ENCODE measurements at places on chromosomes 16 and 17.

GRCh38 chr16:69796285-69797118 lies 34.4 kb downstream of the WWP2 start:
- peak; percentile 61 for DNase-seq

- DNase-seq = no peak
Observed at GRCh38 chr17:20991276-20992037, 51.4 kb downstream of the USP22 start.

- DNase-seq = no peak
Observed at GRCh38 chr16:66295761-66296546, 70.5 kb upstream of the CDH5 start.

- DNase-seq = no peak
Observed at GRCh38 chr17:77083531-77083930, 57.2 kb upstream of the SEC14L1 start.

DNA sequence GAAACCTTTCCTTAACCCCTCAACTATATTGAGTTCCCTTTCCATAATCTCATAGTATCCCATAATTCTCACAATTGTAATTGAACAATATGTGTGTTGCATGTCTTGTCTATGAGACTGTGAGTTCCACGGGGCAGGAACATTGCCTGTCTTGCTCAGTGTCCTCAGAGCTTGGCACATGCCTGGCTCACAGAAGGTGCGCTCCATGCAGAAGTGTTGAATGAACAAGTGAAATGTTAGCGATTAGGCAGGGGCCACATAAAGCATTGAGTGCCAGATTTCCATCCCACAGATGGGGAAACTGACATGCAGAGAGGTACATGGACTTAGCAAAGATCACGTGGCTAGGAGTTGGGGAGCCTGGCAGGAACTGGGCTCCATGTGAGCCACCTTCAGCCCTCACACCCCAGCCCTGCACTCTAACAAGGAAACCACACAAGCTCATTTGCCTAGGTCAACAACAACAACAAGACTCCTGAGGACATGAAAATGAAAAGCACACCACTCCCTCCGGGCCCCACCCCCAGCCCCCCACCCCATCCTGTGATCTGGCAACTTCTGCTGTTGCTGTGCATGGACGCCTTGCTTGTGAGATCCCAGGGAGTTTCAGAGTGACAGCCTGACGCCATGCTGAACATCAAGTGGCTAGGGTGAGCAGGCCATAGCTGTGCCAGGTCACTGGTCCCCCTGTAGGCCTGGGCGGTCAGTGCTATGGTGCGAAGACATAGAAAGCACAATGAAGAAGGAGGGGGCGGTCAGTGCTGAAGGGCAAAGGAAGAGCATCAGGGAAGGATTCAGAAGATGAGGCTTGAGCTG lies 5.0 kb downstream of the PIK3R5 start:
- no peak for DNase-seq

DNA sequence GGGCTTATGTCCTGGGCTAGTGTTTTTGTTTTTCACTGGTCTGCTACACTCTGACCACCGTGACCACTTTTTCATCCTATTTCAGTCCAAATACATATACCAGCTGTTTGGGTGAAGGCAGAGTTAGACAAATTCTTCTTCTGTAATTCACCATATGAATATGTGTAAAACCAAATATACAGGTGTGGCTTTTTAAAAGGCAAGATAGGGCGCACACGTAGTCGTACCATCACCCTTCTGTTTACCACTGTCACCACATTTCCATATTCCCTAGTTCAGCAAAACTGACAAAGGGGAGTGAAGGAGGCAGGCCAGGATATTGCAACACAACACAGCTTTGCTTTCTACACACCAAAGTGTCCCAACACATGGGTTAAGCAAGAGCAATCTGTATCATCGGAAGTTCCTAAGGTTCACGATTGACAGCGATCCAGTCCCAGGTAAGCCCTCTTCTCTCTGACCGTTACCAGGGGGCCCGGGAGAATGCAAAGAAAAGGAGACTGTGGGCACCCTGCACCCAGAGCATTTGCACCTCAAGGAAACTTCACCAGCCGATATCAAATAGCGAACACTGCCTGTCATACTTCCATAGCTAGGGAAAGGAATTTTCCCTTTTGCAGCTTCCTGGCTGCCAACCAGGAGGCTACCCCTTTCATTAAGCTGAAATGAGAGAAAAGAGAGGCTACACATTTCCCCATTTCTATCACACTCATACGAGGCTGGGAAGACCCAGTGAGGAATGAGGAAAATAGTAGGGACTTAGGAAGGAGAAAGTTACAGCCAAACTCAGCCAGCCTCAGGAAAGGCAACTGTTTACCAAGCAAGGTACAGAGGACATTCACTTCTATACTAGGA lies 23.1 kb downstream of the CREBBP start:
- peak; percentile 30 for DNase-seq

- DNase-seq = no peak
Observed at GRCh38 chr17:1673041-1673785, 11.5 kb downstream of the PRPF8 start.

DNA sequence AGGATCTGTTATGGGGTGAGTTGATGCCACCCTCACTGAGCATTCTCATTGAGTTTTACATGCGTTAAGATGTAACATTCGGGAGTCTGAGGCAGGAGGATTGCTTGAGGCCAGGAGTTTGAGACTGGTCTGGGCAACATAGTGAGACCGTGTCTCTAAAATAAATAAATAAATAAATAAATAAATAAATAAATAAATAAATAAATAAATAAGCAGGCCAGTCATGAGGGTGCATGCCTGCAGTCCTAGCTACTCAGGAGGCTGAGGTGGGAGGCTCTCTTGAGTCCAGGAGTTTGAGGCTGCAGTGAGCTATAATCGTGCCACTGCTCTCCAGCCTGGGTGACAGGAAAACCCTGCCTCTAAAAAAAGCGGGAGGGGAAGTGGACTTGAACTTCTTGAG lies 90.3 kb downstream of the SNX29 start:
- no peak for DNase-seq

DNA sequence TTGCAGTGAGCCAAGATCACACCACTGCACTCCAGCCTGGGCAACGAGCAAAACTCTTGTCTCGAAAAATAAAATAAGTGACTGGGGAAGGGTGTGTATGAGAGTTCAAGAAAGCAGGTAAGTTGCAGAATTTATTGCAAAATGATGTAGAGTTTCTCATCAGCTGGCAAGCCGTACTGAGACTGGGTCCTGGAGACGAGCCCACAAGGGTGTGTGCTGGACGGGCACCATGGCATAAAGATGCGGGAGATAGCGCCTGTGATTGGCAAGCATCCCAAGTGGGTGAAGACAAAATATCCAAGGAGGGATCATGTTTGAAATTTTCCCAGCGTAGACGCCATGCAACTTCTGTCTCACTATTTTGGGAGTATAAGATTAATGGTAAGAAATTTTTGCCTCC lies 59.4 kb downstream of the WNT3 start:
- no peak for DNase-seq

DNA sequence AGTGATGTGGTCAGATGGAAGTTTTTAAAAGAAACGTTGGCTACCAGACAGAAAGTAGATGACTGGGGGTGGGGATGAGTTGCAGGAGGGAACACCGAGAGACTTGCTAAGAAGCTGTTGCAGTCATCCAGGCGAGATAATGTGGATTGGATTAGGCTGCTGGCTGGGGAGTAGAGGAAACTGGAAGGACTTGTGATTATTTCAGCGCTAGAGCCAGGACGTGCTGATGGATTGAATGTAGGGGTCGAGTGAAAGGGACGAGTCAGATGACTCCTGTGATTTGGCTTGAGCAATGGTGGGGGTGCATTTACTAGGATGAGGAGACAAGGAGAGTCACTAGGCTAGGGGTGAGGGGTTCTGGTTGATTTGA lies 88.5 kb downstream of the CLEC16A start:
- DNase-seq = peak; percentile 26

DNA sequence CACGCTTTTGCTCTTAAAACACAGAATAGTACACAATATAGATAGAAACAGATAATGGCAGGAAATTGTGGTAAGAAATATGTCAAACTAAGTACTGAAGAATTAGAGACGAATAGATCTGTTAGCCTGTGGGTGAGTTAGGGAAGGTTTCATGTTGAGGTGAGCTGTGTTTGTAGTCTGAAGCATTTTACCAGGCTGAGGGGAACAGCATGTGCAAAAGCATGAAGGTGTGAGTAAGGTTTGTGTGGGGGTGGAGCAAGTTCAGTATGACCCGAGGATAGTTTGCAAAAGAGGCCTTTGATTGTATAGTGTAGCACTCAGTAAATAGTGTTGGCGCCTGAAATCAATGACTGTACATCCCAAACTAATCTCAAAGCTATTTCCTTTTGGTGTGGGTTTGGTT lies 13.8 kb downstream of the IGSF6 start:
- DNase-seq = peak; percentile 57

GRCh38 chr16:66931665-66932064 lies 2.5 kb downstream of the CIAO2B start:
- no peak for DNase-seq

- no peak for DNase-seq
Observed at GRCh38 chr16:25605381-25605780, 86.4 kb upstream of the HS3ST4 start.

DNA sequence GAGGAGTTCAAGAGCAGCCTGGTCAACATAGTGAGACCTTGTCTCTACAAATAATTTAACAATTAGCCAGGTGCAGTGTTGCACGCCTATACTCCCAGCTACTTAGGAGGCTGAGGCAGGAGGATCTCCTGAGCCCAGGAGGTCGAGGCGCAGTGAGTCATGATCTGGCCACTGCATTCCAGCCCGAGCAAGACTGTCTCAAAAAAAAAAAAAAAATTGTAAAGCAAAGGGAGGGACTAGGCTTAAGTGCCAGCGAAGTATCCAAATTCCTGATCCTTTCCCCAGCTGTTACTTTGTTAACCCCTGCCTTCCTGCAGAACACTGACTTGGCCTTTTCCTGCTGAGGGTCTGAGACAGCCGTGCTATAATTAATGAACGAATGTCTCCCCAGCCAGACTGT lies 2.7 kb downstream of the GDPD3 start:
- no peak for DNase-seq

DNA sequence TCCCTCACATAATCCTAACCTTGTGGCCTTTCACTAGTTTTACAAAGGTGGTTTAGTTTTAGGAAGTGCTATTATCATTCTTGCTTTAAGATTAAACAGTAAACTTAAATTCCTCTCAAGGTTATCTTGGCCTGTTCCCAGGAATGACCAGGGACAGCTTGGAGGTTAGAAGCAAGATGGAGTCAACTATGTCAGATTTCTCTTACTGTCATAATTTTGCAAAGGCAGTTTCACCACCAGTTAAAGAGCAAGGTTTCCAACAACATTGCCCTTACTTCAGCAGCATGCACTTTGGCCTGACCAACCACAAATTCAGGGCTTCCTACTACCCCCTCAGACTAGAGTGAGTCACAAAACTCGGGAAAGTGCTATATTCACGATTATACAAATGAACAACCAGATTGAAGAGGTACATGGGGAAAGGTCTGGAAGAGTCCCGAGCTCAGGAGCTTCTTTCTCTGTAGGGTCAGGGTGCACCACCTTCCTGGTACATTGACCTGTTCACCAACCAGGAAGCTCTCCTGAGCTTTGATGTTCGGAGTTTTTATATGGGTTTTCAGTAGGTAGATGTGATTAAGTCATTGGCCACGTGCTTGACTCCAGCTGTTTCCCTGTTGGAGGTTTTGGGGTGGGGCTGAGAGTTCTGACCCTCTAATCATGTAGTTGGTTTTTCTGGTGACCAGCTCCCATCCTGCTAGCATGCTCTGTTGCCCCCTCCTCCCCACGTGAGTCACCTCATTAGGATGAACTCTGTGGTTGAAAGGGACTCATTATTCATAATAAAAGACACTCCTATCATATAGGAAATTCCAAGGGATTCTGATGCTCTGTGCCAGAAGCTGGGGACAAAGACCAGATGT lies 19.4 kb downstream of the RHOT1 start:
- DNase-seq = peak; percentile 73

GRCh38 chr16:84759061-84759460 lies 59.3 kb downstream of the USP10 start:
- DNase-seq = no peak

GRCh38 chr16:27232061-27232900 lies 29.0 kb downstream of the KDM8 start:
- no peak for DNase-seq

GRCh38 chr17:78000341-78000740 lies 41.8 kb downstream of the TNRC6C start:
- peak; percentile 28 for DNase-seq

GRCh38 chr17:49882434-49882833 lies 34.6 kb upstream of the TAC4 start:
- DNase-seq = no peak

- DNase-seq = no peak
Observed at GRCh38 chr16:86211800-86212199, 298.5 kb upstream of the FOXF1 start.

GRCh38 chr17:69335058-69335457 lies 8.1 kb upstream of the ABCA5 start:
- DNase-seq = peak; percentile 41

DNA sequence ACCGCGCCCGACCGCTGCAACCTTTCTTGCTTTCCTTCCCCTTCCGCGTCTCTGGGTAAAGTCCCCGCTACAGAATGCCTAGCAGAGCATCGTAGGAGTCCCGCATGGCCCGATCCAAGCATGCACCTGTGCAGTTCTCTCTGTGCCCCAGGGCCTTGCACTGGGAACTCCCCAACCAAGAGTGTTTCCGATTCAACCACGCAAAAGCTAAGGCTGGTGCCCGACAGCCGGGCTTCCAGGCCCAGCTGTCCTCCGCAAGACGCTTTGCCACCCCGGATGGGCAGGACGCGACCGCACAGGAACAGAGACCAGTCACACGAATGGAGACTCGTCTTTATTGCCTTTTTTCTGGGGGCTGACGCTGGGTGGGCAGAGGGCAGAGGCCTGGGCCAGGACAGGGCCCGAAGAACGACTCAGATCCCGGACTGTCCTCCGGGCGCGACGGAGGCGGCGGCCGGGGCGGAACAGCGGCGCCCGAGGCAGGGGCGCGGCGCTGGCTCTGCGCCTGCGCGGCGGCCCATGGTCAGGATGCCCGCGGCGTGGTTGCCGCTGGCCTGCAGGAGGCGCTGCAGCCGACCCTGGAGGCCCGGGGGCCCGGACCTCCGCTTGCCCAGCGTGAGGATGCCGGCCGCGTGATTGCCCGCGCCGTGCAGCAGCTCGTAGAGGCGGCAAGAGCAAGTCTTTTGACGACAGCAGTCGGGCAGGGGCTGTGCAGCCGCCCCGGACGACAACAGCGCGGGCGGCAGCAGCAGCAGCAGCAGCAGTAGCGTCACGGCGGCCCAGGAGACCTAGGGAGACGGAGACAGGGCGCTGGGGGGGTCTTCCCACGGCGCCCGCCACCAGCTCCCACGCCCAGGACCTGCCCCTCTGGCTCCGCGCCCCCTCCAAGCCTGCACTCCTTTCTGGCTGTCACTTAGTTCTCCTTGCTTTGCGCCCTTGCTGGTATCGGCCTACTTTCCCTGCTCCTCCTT lies 1.2 kb downstream of the HCRT start:
- peak; percentile 96 for DNase-seq

DNA sequence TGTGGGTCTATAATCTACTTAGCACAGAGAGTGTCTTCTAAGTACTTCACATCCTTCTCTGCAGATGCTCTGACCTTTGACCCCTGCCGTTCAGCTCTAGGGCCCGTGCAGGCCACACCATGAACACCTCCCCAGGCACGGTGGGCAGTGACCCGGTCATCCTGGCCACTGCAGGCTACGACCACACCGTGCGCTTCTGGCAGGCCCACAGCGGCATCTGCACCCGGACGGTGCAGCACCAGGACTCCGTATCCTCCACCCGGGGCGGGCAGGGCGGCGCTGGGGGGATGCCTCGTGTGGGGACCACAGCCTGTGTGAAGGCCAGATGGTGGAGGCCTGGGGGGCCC lies 686 bp downstream of the MLST8 start:
- DNase-seq = no peak

Measured in AG08396 (cell line).